ENCODE measurements at places on chromosomes 3 and 15. TPM values are rescaled to one million over a fixed set of nuclear protein-coding genes. Genes with fewer than 3 reads are reported as not detected.

The HCLS1 gene
- total RNA-seq = 0.13 TPM

The TCTA gene
- total RNA-seq = 24.3 TPM

The EXOSC7 gene
- 48.4 TPM for total RNA-seq

The B3GALNT1 gene
- 0.15 TPM for total RNA-seq

The DUOXA2 gene
- total RNA-seq = not detected

The RGMA gene
- total RNA-seq = 0.15 TPM

The FHIT gene
- 0.40 TPM for total RNA-seq

The FSIP1 gene
- total RNA-seq = 0.51 TPM

The GP5 gene
- not detected for total RNA-seq

The C3orf33 gene
- 9.1 TPM for total RNA-seq

The AMT gene
- total RNA-seq = 0.13 TPM

The IL5RA gene
- total RNA-seq = not detected

The KCNMB3 gene
- 1.3 TPM for total RNA-seq

The PPARG gene
- total RNA-seq = 37.7 TPM

The GPR15 gene
- not detected for total RNA-seq

The WDR93 gene
- 0.15 TPM for total RNA-seq

The WDR72 gene
- 7.0 TPM for total RNA-seq

The DNAJA4 gene
- total RNA-seq = not detected

The PCOLCE2 gene
- 33.5 TPM for total RNA-seq
